ENCODE measurements at places on chromosomes 4 and X.

- no peak for DNase-seq
Observed at GRCh38 chrX:15653961-15654360, 10.6 kb downstream of the CLTRN start.

- no peak for DNase-seq
Observed at GRCh38 chr4:171676555-171677215, 136.5 kb upstream of the GALNTL6 start.

- no peak for DNase-seq
Observed at GRCh38 chr4:145093638-145094037, 4.4 kb downstream of the ANAPC10 start.

DNA sequence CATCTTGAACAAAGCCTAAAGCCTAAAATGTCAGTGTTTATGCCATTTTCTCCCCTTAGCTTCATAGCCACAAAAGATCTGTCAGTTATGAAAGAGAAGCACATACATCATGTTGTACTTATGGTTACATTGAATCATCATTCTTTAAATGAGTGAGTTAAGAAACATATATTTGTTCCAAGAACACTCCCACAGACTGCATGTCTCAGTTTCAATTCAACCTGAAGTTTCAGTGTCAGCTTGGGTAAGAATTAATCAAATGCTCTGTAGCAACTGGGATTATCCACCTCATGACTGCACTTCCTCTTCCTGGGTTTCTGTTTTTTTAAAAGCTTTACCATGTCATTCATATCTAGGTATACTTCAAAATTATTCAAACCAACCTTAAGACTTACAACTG is 3.9 kb upstream of the TMPRSS11B start:
- no peak for DNase-seq

DNA sequence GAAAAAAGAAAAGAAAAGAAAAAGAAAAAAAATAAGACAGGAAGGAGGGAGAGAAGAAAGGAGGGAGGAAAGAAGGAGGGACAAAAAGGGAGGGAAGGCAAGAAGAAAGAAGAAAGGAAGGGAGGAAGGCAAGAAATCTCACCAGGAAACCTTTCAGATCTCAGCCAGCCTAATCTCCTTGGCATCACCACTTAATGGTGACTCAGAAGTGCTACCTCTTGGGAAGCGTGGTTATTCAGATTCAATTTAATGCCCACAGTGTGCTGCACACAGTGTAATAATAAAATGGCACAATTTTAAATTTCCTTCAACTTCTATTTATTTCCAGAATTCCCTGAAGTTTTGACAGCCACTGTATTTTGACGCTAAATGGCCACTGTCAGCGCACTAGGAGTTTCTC is 50.3 kb downstream of the DKK2 start:
- no peak for DNase-seq

DNA sequence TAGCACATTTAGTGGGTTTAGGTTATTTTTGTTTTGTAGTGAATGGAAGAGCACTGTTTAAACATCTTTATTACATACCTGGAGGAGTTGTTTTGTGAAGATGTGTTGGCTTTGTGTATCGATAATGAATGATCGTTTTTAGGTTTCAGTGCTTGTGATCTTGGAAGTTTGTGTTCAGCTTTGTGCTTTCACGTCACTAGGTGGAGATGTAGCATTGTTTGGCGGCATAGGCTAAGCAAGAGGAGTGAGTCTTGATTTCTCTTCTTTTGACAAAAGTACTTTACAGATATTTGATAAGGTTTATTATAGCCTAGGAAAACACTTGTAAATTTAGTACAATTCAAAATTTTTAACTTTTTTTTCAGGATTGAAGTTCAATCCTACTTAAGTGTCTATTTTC is 50.4 kb downstream of the PDK3 start:
- DNase-seq, result no peak

- DNase-seq, result no peak
Observed at GRCh38 chrX:45771560-45772340, 571.1 kb upstream of the DIPK2B start.

DNA sequence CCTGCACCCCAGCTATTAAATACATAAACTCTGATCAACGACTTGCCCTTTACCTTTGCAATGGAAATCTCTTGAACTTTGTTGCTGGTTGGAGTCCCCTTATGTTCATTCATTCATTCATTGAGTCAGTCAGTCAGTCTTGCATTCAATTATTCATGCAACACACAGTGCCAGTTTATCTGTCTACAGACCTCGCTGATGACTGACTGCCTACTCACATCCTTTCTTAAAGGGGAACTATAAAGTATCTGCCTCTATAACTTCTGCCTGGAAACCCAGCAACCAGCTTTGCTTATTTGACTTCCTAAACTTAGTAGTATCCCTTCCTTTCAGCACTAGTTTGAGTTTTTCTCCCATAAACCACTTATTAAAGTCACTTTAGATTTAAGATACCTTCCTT is 620.8 kb upstream of the ADGRL3 start:
- DNase-seq, result no peak

DNA sequence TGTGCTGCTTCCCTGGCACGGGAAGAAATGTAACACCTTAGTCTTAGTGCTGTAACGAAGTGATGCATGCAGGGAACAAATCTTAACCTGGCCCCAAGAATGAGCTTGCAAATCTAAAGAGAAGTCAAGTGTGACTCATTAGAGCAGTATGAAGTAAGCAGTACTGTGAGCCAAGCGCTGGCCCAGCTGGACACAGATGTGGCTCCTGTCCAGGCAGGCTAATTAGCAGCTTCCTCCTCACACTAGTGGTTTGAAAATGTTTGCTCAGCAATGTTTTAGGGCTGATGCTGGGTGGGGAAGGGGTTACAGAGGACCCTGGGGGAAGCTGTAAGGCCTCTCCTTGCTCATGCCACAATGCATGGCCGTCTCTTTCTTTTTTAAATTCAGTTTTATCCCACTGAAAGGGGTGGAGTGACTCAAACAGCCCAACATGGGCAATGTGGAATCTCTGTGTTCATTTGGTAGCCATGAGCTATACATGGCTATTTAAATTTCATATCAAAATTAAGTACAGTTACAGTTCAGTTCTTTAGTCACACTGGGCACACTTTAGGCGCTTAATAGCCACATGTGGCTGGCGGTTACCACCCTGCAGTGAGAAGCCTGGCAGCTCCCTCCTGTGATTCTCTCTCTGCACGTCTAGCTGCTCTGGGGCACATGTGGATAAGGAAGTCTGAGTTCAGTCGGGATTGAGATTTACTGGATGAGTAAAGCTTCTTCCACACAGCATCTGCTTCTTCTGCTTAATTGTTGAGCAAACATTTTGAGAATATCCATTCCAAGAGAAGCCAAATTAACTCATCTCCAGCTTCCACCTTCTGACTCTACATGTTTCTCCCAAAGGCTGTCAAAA is 48.8 kb downstream of the MAP7D2 start:
- DNase-seq, result no peak

DNA sequence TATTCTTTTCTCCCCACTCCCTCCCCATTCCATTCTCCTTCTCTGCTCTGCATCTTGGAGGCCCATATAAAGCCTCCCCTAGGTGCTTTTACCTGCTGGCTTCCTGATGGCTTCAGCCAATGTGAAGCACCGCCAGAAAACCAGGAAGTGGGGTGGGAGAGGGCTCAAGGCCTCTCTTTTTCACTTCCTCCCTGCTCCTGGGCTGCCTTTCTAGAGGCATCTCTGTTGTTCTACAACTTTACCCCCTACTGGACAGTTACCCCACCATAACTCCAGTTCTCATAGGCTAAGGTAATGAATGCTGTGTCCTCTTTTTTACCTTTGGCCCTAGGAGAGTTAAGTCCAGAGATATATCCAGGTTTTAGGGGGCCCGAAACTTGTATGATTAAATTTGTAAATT is 62.4 kb upstream of the PPARGC1A start:
- DNase-seq, result no peak

- DNase-seq, result no peak
Observed at GRCh38 chr4:42385516-42385915, 11.8 kb upstream of the SHISA3 start.

Measured in LNCaP clone FGC (cell line).